ENCODE measurements at places on chromosomes 1 and 21.
A peak's percentile ranks its signal among the peaks of the same experiment; 100 is the strongest.

- no peak for DNase-seq
These were observed 225.1 kb upstream of the ZP4 start for GRCh38 chr1:238115852-238116251.

DNA sequence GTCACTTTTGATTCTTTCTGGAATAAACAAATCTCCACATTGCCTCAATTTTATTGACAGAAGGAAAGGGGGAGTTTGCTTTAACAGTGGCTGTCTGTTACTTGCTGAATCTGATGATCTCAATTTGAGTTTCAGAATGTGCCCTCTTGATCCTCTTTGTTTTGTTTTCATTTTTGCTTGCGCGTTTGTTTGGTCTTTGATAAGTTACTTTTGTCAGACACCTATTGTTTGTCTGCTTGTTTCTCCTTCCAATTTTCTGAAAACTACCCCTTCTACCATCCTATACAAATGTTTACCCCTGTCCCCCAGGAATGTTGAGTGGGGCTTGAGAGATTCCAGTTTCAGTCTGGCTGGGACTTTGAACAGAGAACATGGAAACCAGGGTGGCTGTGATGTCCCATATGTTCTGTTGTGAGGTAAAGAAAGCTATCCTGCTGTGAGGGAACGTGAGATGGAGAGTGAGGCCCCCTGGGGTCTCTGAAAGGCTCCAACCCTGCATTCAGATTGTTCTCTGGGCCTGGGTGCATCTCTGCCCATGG lies 11.8 kb upstream of the XCL2 start:
- no peak for DNase-seq

- no peak for DNase-seq
These were observed 120.6 kb upstream of the IFFO2 start for GRCh38 chr1:19076841-19077616.

GRCh38 chr1:117312453-117313138 lies 54.7 kb upstream of the MAN1A2 start:
- DNase-seq = no peak

- no peak for DNase-seq
These were observed 56.4 kb downstream of the SLC19A1 start for GRCh38 chr21:45485686-45486442.

- peak; percentile 44 for DNase-seq
These were observed 319.5 kb upstream of the USP24 start for GRCh38 chr1:55534565-55535121.

DNA sequence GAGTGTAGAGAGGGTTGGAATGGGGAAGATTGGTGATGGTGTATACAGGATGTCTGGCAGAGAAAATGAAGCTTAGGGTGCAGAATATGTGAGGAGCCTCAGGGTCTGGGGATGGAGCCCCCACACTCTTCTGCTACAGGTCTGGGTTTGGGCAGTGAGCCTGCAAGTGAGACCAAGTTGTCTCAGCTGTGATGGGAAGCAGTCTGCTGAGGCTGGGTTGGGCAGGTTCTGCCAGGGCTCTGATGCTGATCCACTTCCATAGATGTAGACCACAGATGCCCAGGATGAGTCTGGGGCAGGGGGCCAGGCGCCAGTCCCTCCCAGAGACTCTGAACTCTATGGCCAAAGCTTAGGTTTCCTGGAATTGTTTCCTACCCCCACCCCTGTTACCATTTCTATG lies 516.9 kb downstream of the PTPRU start:
- no peak for DNase-seq

- no peak for DNase-seq
These were observed 11.5 kb upstream of the COL8A2 start for GRCh38 chr1:36136535-36136934.

- DNase-seq = no peak
These were observed 6.0 kb downstream of the PTTG1IP start for GRCh38 chr21:44867464-44867863.

DNA sequence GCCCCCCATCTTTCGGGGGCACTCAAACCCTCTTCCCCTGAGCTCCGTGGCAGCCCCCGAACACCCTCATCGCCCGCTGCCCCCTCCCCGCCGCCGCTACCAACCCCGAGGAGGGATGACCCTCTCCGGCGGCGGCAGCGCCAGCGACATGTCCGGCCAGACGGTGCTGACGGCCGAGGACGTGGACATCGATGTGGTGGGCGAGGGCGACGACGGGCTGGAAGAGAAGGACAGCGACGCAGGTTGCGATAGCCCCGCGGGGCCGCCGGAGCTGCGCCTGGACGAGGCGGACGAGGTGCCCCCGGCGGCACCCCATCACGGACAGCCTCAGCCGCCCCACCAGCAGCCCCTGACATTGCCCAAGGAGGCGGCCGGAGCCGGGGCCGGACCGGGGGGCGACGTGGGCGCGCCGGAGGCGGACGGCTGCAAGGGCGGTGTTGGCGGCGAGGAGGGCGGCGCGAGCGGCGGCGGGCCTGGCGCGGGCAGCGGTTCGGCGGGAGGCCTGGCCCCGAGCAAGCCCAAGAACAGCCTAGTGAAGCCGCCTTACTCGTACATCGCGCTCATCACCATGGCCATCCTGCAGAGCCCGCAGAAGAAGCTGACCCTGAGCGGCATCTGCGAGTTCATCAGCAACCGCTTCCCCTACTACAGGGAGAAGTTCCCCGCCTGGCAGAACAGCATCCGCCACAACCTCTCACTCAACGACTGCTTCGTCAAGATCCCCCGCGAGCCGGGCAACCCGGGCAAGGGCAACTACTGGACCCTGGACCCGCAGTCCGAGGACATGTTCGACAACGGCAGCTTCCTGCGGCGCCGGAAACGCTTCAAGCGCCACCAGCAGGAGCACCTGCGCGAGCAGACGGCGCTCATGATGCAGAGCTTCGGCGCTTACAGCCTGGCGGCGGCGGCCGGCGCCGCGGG lies 837 bp downstream of the FOXD3 start:
- DNase-seq = peak; percentile 66

GRCh38 chr1:212974711-212975110 lies 24.4 kb downstream of the VASH2 start:
- DNase-seq = no peak

DNA sequence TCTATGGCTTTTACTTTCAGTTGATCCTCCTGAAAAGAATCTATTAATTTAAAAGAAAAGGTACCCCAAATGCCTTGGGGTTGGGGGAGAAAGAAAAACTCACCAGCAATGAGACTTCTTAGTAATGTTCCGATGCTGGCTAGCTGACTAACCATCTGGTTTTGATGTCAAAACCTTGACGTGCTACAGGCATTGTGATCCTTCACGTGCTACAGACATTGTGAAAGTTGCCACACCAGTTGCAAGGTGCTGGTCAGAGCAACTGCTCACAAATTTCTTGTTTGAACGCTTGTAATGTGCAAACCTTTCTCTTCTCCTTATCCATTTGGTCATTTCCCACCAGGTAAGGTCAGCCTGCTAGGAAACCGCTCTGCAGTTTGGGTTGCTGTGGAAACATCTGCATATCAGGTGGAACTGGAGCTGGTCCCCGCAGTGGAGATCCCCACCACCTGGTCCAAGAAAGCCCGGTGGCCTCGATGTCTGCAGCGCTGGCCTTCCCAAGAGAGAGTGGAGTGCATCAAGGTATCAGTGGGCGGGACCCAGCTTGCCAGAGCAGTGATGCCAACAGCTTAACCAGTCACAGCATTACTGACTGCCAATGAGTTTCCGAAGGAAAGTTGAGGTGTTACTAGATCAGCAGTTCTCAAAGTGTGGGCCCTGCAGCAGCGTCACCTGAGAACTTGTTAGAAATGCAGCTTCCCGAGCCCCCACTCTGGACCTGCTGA lies 16.1 kb downstream of the MAB21L3 start:
- DNase-seq = no peak

GRCh38 chr21:27070861-27071670 lies 104.2 kb upstream of the ADAMTS5 start:
- no peak for DNase-seq

GRCh38 chr1:204567071-204567470 lies 50.9 kb downstream of the MDM4 start:
- DNase-seq = no peak

Measured in NCI-H1105 treated with DMSO at 0.1 percent for 48 hours (cell line).